ENCODE measurements at places on chromosomes 6 and 20.

DNA sequence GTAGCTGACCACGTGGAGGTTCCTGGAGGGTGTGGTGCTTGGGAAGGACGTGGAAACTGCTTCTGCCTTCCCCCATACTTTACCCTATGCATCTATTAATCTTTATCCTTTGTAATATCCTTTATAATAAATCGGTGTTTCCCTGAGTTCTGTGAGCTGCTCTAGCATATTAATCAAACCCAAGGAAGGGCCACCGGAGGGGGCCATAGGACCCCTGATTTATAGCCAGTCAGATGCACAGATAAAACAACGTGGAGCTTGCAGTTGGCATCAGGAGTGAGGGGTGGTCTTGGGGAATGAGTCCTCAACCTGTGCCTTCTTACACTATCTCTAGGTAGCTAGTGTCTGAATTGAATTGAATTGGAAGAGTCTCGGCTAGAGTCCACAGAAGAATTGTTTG is 36.5 kb upstream of the TFAP2A start:
- DNase-seq, result no peak

GRCh38 chr6:354631-355280 is 36.8 kb upstream of the IRF4 start:
- DNase-seq, result no peak

DNA sequence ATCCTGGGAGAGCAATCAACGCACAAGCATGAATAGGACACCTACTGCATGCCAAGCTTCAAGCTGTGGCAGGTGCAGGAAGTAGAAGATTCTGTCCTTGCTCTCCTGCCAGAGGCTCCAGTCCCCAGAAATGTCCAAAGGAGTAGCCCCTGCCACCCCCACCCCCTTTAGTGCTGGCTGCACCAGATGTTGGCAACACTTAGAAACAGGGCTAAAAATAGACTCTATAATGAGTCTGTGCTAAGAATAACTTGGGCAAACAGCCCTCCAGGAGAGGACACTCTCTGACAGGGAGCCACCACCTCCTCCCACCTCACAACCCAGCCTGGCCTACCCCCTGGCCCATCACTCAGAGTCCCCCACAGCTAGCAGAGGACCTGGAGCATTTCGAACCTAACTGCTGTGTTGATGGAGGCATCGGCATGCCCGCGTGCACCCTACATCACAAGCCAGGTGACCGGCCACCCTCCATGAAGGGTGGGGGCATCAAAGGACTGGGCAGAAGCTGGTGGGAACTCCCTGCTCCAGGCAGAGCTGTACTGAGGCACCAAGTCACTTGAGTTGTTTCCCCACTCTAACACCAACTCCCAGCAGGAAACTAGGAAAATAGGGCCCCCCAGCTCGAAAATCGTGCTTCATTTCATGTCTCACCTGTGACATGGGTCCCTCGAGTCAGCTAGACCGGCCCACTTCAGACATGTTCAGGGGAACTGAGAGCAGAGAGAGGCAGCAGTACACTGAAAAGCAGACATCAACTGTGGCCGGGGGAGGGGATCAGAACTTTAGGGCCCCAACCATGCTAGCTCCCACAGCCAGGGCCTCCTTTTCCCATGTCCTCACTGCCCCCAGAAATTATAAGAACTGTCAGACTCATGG is 18.7 kb downstream of the TFEB start:
- DNase-seq, result no peak

DNA sequence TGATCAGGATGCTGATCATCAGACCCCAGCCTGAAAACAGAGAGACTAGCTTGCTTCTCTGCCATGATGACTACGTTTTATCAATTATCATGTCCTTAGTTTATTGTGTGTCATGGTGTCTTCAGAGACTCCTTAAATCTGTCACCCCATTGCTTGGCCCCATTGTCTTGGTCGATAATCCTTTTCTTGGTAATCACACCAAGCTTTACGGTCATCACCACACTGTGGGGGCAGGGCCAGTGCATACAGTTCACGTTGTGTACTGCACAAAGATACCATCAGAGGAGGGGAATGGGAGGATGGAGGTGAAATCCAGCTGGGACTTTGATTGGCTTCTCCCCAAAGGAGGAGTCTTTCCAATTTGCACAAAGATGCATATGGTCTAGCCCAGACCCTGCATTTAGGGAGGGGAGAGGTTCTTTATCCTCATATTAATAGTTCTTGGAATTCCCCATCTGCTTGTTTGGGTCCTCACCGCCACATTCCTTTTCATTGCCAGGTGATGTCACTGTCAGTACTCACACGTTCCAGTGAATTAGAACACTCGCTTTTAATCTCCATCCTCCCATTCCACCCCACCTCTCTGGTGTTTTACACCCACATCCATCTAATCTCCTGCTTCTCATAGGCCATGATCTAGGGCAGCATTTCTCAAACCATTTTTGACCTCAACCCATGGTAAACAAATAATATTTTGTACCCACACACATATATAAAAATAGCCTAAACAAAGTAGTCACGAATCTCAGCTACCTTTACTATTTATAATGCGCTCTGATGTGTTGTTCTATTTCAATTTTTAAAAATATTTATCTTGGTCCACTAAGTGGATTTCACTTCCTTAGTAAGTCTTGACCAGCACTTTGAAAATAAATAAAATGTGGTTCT is 5.7 kb downstream of the ETV7 start:
- no peak for DNase-seq

GRCh38 chr20:51399006-51399890 is 143.3 kb downstream of the NFATC2 start:
- DNase-seq, result no peak

Data from mucosa of descending colon (tissue), 3 donors.